ENCODE measurements at places on chromosomes 2 and 18. TPM values are rescaled to one million over a fixed set of nuclear protein-coding genes. Genes with fewer than 3 reads are reported as not detected.

COLEC12 gene
- 33.4 TPM for total RNA-seq

CARF gene
- 2.4 TPM for total RNA-seq

CYP27C1 gene
- total RNA-seq = under 0.01 TPM

POTEJ gene
- 0.38 TPM for total RNA-seq

C1D gene
- total RNA-seq = 16.0 TPM

KANSL1L gene
- 12.2 TPM for total RNA-seq

DUSP19 gene
- 2.1 TPM for total RNA-seq

ANO7 gene
- total RNA-seq = 1.0 TPM

B3GNT2 gene
- total RNA-seq = 17.8 TPM

CPLX4 gene
- total RNA-seq = not detected

ANKRD36B gene
- total RNA-seq = 40.0 TPM

NETO1 gene
- total RNA-seq = not detected

PLGLB1 gene
- 0.63 TPM for total RNA-seq

C2orf78 gene
- not detected for total RNA-seq

CDH19 gene
- total RNA-seq = under 0.01 TPM

TBR1 gene
- under 0.01 TPM for total RNA-seq

IL36G gene
- total RNA-seq = not detected

STARD6 gene
- total RNA-seq = 0.13 TPM

SLC11A1 gene
- under 0.01 TPM for total RNA-seq

CCDC178 gene
- total RNA-seq = 0.51 TPM

TGOLN2 gene
- total RNA-seq = 70.3 TPM
